Activated T-cell treated with anti-CD3 and anti-CD28 coated beads for 4 hours (primary cell): ENCODE measurements at places on chromosomes 11 and 22.

DNA sequence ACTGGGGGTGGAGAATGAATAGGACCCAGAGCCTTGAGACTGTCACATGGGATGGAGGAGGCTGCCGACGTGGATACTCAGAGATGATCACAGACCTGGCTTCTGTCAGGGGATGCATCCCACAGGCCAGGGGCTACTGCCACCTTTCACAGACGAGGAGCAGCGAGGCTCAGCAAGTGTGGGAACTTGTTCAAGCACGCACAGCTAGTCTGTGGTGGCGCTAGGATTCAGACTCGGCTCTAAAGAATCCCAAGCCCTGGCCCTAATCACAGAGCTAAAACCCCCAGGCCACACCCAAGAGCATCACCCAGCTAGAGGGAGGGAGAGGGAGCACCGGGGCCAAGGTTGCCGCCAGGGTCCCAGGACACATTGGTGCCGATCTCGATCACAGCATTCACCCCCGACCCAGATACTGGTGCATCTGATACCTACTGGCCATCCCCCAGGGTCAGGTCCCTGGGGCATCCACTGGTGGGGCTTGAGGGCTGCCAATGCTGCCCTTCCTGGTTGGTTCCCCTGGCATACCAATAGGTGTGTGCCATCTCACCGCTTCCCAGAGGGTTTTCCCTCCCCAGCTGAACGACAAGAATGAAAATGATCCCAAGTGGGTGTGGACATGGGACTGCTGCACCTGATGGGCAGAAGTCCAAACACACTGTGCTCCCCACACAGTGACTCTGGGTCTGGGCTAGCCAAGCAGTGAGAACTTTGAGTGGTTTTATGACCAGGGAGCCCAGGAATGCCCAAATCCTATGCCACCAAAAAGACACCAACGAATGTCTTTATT is 6.2 kb downstream of the CHST1 start:
- DNase-seq, result no peak

- DNase-seq, result no peak
Measured at GRCh38 chr11:125375146-125375545, 120.9 kb downstream of the FEZ1 start.

- no peak for DNase-seq
Measured at GRCh38 chr11:15169815-15170551, 55.3 kb downstream of the INSC start.

DNA sequence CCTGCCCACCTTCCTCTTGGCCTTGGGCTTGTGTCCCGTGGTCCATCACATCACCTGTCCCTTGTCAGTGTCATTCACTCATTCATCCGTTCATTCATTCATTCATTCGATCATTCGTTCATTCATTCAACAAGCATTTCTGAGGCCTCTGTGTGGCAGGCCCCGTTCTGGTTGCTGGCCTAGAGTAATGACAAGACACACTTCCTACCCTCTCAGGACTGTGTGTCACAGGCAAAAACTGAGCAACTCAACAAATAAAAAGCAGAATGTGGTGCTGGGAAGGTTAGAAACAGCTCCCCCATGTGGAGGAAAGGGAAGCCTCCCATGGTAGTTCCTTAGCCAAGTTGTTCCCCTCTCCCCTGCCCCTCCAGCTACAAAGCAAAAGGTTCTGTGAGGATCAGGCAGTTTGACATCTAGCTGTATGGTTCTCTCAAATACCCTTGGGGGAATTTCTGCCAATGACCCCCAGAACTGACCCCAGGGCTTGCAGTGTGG is 1.6 kb upstream of the OMP start:
- DNase-seq, result no peak

- DNase-seq, result no peak
Measured at GRCh38 chr11:47378010-47378835, at the start of gene SPI1. Gene SPI1, minus strand, starts transcription at chr11:47378547. Its CDS starts 194 bp downstream, at chr11:47378353.

DNA sequence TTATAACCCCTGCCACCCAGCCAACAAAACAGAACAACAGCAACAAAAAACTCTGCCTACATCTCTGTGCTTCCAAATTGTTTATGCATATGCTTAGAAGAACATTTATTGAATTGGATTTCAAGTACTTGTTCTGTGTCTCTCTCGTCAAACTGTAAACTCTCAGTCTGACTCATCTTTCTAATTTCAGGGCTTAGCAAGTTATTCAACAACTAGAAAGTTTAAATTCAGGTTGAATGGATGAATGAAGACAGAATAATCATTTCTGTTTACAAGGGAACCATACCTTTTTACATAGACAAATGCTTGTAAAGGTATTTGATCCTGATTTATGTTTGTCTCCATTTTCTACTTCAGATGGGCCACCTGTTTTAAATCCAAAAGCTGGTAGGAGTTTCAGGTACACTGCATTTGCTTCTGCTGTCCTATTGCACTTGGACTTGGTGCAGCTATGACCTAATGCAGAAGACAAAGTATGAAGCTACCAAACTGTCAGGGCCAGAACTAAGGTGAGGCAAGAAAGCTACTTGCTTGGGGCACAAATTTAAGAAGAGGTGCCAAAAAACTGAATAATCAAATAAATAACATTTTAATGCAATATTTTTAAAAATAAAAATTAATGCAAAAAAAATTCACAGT is 1.6 kb upstream of the FBXO3 start:
- no peak for DNase-seq

DNA sequence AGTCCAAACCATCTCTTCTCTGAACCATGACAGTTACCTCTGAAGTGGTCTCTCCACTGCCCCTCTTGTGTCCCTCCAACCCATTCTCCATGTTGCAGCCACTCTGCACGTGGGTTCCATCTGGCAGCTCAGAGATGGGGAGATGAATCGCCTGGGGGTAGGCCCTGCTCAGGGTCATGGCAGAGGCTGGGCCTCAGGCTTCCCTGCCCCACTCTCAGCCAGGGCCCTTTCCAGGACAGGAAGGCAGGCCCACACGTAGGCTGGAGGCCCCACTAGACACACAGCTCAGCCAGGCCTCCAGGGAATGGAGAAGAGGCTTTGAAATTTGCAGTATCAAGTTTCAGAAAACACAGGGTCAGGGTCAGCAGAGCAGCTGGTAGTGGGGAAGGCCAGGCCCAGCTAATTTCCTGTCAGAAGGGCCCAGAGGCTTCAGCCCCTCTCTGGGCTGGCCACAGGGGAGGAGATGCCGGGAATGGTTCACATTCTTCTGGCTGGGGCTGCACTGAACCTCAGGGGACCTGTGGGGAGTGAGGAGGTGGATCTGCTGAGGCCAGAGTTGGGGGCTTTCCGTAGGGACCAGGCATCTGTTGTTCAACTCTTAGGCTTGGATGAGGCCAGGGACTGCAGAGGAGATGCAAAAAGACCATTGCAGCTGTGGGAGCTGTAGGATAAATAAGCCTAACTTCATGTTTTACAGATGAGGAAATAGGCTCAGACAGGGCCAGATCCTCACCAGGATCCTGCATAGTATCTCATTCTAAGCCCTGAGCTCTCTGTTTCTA is 101.6 kb downstream of the SWAP70 start:
- DNase-seq, result no peak

- peak; percentile 18 for DNase-seq
Measured at GRCh38 chr11:14969901-14970323, 2.2 kb downstream of the CALCA start.

GRCh38 chr11:112024178-112024772 is 933 bp upstream of the DLAT start:
- DNase-seq, result no peak

DNA sequence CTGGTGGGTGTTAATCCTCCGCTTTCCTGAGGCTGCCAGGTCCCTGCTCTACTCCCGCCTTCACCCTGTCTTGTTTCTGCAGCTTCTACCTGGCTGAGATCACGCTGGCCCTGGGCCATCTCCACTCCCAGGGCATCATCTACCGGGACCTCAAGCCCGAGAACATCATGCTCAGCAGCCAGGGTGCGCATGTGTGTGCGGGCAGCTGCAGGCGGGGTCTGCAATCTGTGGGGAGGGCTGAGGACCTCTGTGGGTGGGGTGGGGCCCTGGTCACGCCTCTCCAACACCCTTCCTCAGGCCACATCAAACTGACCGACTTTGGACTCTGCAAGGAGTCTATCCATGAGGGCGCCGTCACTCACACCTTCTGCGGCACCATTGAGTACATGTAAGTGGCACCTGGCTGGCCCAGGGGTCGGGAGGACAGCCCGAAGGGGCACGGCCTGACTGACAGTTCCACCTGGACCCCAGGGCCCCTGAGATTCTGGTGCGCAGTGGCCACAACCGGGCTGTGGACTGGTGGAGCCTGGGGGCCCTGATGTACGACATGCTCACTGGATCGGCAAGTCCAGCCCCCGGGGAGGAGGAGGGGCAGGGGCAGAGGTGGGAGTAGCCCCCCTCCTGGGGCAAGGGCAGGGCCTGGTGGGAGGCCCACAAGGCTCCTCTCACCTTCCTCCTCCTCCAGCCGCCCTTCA is 4.5 kb downstream of the RPS6KB2 start:
- DNase-seq, result no peak

DNA sequence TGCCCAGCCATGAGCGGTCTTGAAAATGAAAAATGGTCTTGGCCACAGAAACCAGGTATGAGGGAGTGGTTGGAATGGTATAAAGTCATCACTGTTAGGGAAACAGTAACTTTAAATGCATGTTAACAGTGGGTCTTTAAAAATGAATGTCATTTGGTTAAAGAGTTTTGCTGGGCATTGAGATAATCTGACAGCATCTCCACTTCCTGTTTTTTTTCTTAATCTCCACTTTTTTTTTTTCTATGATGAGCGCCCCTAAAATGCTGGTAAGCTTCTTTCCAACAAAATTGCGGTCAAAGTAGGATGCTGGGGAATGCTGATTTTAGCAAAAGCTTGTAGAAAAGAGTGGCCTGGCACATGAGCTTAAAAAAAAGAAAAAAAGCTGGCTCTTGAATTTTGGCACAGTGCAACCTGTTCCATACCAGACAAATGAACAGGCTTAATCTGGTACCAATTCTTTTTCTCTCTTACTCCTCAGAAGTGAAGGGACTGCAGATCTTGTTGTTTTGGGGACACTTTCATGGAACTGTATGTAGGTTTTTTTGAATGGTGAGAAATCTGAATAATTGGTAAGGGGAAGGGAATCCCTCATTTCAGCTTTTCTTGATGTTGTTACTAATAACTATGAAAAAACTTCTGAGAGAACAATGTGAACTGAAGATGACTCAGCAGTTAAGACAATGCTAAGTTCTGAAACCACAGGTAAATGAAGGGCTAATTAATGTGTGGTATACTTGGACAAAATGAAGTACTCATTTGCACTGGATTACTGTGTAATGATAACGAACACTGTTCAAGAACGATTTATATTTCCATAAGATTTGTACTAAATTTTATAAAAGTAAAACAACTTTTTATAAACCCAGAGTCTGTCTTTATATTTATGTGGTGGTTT is 3.1 kb upstream of the ARHGEF12 start:
- no peak for DNase-seq

DNA sequence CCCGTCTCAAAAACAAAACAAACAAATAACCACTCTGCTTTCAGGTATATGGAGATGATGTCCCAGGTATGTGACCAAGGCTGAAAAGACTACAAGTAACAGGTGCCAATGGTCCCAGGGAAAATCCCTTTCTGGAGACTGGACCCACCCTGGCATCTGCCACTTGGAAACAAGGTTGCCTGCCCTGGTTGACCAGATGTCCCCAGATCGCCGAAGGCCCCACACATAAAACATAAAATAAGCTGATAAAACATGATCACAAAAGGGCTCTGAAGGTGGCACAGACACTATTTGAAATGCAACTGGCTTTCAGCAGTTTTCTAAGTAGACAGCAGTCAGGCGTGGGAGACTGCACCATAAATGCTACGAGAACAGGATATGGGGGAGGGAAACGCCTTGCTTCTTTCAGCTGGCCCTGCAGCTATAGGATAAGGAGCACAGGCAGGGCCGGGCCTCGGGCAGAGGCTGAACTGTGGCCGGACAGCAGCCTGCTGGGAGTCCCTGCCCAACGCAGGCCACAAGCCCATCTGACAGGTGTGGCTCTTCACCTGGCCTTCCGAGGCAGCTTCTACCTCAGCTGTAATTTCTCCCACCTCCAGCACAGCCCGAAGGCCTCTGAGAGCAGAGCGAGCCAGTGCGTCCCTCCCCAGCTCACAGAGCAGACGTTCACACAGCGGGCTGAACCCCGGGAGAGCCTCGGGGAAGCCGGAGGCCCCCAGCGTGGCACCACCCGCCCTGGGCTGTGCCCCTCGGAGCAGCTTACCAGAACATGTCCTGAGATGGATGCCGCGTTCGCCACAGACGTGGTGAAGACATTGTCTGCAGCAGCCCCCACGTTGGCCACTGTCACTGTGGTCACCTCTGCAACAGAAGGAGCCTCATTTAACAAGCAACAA is 4.0 kb downstream of the DEAF1 start:
- DNase-seq, result no peak

- DNase-seq, result no peak
Measured at GRCh38 chr11:131064373-131064991, 148.2 kb upstream of the SNX19 start.

GRCh38 chr22:21921729-21922128 is 30.9 kb downstream of the PPM1F start:
- no peak for DNase-seq

- no peak for DNase-seq
Measured at GRCh38 chr11:103257360-103257759, 148.1 kb downstream of the DYNC2H1 start.

DNA sequence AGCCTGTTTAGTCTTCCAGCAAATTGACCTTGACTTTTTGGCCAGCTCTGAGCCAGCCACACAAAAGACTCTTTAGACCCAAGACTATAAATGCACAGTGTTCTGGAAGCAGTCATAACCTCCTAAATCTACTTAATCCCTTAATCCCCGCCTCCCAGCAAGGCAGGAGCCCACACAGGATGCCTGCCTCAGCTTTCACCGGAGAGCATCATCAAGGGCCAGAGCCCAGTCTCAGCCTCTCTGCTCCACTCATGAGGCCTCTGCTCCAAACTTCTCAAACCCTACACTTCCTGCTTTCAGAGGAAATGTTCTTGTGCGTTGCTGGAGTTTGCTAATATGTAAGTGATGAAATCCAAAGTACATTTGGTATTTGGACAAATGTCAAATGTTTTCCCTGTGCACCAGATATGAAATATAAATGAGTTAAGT is 57.9 kb upstream of the FSHB start:
- DNase-seq, result no peak

- DNase-seq, result no peak
Measured at GRCh38 chr11:20671856-20672546, 2.6 kb downstream of the NELL1 start.

- DNase-seq, result no peak
Measured at GRCh38 chr11:132037956-132038355, 667.5 kb downstream of the NTM start.

DNA sequence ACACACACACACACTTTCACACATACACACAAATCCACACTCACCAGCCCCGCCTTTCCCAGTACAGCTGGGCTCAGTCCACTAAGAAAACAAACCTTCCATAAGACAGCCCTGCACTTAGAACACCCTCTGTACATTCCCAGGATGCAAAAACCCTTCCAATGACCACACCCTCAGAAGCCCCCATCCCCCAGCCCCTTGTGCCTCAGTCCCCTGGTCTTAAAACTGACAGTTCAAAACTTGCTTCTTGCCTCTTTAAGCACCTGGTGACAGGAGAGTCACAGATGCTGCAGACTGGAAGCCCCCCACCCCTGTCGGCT is 23.0 kb downstream of the APLNR start:
- no peak for DNase-seq

- DNase-seq, result no peak
Measured at GRCh38 chr11:86212019-86212611, 32.4 kb upstream of the EED start.
